ENCODE measurements at places on chromosomes 1 and 21. TPM values are rescaled to one million over a fixed set of nuclear protein-coding genes. Genes with fewer than 3 reads are reported as not detected.

DNA sequence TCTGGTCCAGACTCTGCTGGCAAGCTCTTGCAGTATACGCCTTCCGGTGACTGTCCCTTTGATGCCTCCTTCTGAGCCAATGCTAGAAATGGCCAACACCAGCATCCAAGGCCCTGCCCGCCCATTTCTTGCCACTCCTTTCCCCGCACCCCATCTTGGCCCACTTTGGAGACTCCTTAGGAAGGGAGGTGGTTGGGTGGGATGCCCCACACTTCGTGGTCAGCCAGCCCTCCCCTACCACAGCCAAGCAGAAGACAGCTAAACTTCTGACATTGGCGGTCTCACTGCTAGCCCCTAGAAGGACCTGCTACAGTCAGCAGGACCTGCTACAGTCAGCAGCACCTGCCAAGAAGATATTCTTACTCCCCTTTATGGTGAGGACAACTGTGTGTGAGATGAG is 73.5 kb upstream of the CLDN14 start:
- H3K4me1 ChIP-seq = peaks cover 9% of the 10 kb centered on the region
- no peaks in the 10 kb centered on the region for H3K27me3 ChIP-seq
- no peak overlapping the region for H3K4me3 ChIP-seq
- DNase-seq = peak; percentile 48
- no peak overlapping the region for H3K27ac ChIP-seq
- H3K36me3 ChIP-seq = no peaks in the 10 kb centered on the region

DNA sequence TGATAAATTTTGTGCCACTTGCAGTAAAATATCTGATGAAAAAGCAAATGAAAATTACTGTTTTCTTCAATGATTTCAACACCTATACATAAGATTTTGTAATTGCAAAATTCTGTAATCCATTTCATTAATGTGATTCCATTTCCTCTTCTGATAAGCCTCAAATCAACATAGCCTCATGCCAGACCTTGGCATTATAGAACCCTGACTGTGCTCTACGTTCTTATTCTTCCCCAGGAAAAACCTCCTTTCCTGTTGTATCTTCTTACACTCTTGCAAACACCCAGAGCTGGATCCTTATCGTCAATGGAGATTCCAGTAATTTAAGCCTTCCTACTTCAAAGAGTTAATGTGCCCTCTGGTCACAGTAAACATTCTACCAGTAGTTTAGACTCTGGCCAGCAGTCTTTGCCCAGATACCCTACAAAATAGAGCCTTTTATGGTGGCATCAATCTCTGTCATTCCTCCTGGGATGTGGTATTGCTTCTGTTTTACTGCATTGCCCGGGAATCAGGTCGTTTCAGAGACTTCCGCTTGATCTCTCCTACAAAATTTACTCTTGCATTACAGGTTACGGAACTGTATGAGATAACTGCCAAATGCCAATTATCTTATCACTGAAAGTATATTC is 48.5 kb upstream of the CHRM3 start:
- no peaks in the 10 kb centered on the region for H3K27me3 ChIP-seq
- no peak for DNase-seq
- no peak overlapping the region for H3K27ac ChIP-seq
- no peaks in the 10 kb centered on the region for H3K4me1 ChIP-seq
- no peaks in the 10 kb centered on the region for H3K36me3 ChIP-seq
- no peak overlapping the region for H3K4me3 ChIP-seq

The FGGY gene
- total RNA-seq = 16.0 TPM

DNA sequence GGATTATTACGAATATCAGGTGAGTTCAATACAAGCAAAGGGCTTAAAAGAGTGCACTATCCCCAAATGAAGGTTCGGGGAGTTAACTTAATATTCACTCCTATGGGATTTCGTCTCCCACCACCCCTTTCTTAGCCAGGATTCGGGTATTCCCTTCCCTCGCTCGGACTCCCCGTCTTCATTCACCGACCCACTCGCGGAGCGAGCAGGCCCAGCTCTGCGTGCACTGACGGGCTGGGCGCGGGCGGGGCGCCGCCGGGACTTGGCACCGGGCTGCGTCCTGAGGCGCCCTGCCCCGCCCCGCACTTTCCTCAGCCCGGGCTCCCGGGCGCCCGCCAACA is 7.7 kb upstream of the MPZL1 start:
- H3K4me1 ChIP-seq = peaks cover 11% of the 10 kb centered on the region
- H3K4me3 ChIP-seq = peak overlapping the region; percentile 76
- H3K36me3 ChIP-seq = no peaks in the 10 kb centered on the region
- H3K27ac ChIP-seq = peak overlapping the region; percentile 95

DNA sequence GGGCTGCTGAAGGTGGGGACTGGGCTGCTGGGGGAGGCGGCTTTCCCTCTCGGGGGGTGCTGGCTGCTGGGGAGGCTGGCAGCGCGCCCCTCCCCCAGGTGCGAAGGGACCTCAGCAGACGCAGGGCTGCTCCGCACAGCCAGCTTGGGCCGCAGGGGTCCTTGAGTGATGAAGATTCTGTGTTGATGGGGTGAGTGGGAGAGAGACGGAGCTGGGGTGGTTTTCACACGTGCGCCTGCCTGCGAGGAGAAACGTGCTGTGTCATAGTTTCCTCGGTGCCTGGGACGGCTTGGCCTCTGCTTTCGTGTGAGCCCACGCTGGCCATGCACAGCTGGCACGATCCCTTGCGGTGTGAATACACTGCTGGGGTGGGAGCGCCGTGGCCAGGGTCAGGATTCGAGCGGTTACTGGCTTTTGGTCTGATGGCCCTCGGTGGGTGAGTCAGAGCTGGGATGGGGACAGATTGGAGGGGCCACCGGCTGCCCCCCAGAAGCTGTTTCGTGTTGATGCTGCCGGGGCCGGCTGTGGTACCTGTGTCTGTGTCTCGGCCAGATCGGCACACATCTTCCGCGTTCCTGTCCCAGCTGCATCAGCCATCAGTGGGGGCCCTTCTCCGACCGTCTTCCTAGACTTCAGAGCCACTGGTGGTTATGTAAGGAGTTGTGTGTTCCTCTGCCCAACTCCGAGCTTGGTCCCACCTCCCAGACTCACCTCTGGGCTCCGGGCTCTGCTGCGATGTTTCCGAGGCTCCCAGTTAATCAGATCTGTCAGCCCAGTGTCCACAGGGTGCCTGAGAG is 24.9 kb downstream of the PRKCZ start:
- no peak for DNase-seq
- H3K27ac ChIP-seq = no peak overlapping the region
- H3K4me1 ChIP-seq = no peaks in the 10 kb centered on the region
- H3K4me3 ChIP-seq = no peak overlapping the region

The LORICRIN gene
- total RNA-seq = not detected

DNA sequence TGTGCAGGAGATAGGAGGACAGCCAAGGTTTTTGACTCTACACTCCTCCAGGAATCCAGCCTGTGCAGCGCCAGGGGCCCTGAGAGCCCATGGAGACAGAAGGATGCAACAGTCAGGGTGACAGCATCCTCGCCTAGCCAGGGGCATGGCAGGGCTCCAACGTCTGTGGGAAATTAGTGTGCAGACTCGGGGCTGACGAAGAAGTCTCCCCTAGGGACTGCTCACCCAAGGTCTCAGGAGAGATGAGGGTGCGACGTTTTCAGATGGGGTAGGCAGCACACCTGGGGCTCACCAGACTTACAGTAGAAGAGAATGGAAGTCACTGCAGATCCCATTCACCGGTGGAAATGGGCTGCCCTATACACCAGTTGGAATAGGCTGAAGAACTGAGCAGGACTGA is 241.7 kb downstream of the SETD4 start:
- no peaks in the 10 kb centered on the region for H3K27me3 ChIP-seq
- H3K36me3 ChIP-seq = no peaks in the 10 kb centered on the region
- H3K27ac ChIP-seq = no peak overlapping the region
- DNase-seq = no peak
- no peak overlapping the region for H3K4me3 ChIP-seq
- H3K4me1 ChIP-seq = no peaks in the 10 kb centered on the region

DNA sequence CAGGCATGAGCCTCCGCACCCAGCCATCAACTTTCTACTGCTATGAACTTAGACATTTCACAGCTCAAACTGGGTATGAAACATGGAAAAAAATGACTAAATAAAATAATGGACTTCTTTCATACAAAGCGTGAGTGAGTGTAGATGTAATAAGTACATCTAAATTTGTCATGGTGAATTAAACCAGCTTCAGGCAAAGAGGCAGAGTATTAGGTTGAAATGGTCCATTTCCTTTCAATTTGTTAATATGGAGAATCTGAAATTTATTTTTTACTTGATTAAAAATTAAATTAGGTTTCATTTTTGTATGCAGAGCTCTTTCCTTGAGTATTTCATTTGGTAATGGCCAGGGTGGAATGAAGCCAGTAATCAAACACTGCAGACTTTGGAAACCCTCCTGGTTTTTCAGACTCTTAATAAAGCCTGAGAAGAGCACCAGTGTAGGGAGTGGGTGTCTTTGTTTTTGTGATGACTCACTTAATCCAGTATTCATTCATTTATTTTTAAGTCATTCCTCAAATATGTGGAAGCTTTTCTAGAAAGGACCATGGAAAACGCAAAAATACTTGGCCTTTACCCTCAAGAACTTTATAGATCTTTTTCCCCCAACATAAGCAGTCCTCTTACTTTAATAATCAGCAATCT is 49.2 kb downstream of the ALG14 start:
- no peak for DNase-seq
- no peaks in the 10 kb centered on the region for H3K27me3 ChIP-seq
- H3K36me3 ChIP-seq = peaks cover 9% of the 10 kb centered on the region
- peaks cover 21% of the 10 kb centered on the region for H3K4me1 ChIP-seq
- no peak overlapping the region for H3K4me3 ChIP-seq

DNA sequence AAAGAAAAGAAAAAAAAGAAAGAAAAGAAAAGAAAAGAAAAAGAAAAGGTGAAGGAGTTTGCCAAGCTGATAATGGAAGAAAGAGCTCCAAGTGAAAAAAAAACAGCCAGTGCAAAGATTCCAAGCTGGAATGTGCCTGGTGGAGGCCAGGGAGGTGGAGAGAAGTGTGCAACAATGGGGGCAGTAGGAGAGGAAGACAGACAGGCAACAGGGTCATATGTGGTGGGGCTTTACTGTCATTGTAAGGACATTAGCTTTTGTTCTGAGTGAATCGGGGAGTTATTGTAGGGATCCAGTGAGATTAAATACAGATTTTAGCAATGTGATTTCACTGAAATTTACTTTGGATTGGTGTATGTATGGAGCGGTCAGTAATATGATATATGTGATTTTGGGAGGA is 14.0 kb upstream of the MYSM1 start:
- no peak overlapping the region for H3K27ac ChIP-seq
- H3K4me3 ChIP-seq = no peak overlapping the region
- no peaks in the 10 kb centered on the region for H3K27me3 ChIP-seq
- no peak for DNase-seq
- H3K4me1 ChIP-seq = peaks cover 9% of the 10 kb centered on the region

The C2CD4D gene
- not detected for total RNA-seq

GRCh38 chr1:1437904-1438376 is 2.5 kb downstream of the VWA1 start:
- H3K36me3 ChIP-seq = no peaks in the 10 kb centered on the region
- no peaks in the 10 kb centered on the region for H3K27me3 ChIP-seq
- H3K4me1 ChIP-seq = peaks cover 56% of the 10 kb centered on the region
- DNase-seq = no peak
- H3K27ac ChIP-seq = no peak overlapping the region

GRCh38 chr1:57784356-57784755 is 360.5 kb upstream of the DAB1 start:
- no peaks in the 10 kb centered on the region for H3K4me1 ChIP-seq
- no peaks in the 10 kb centered on the region for H3K36me3 ChIP-seq
- H3K4me3 ChIP-seq = no peak overlapping the region
- no peak overlapping the region for H3K27ac ChIP-seq

GRCh38 chr21:15534450-15534886 is 195.3 kb upstream of the USP25 start:
- no peak overlapping the region for H3K27ac ChIP-seq
- no peaks in the 10 kb centered on the region for H3K27me3 ChIP-seq
- no peaks in the 10 kb centered on the region for H3K36me3 ChIP-seq
- DNase-seq = no peak
- H3K4me3 ChIP-seq = no peak overlapping the region

DNA sequence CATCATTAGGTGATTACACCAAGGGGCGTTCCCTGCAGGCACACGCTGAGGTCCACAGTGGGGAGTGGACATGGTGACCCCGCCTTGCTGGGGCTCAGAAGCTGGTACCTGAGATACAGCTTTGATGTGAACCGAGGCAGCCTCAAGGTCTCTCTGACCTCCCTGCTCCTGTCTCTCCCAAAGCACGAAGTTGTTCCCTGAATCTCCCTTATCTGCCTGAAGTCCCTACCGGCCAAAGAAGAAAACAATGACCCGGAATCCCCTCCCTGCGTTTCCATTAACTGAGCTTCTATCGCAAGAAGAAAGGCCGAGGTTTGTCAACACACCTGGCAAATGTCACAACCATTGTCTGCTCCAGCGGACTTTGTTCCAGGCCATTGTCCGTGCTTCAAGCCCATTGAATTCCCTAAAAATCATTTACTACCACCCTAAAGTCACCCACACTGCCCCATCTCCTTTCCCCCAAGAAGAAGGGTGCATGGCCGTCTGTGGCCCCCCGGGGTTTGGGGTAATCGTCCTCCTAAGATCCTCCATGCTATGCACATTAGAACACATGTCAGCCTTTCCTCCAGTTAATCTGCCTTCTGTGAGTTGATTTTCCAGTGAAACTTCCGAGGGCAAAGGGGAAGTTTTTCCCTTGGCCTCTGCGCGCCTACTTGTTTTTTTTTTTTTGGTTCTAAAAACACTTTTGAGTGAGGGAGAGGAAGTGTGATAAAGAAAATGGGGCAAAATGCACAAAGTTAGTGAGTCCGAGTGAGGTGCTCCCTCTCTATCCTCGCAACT is 48.1 kb upstream of the COL18A1 start:
- no peak for DNase-seq
- no peaks in the 10 kb centered on the region for H3K27me3 ChIP-seq
- H3K4me3 ChIP-seq = no peak overlapping the region
- peak overlapping the region; percentile 83 for H3K27ac ChIP-seq

- H3K4me1 ChIP-seq = no peaks in the 10 kb centered on the region
- no peaks in the 10 kb centered on the region for H3K36me3 ChIP-seq
- H3K27ac ChIP-seq = no peak overlapping the region
- no peak for DNase-seq
- no peaks in the 10 kb centered on the region for H3K27me3 ChIP-seq
Observed at GRCh38 chr21:41071258-41072171, 96.4 kb upstream of the BACE2 start.

DNA sequence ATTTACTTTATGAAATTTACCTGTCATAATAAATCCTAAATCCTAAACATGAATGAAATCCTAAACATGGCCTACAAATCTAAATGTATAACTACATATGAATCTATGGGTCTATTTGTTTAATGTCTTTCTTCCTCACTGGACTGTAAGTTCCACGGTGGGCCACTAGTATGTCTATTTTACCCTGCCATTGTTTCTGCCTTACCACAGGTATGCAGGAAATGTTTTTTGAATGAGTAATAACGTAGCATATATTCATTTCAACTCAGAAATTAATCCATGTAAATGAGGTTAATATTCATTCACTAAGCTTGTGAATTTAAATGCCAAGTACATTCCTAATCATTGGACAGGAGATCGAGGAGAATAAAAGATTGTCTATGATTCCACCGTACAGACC is 35.3 kb downstream of the B3GALNT2 start:
- H3K27me3 ChIP-seq = no peaks in the 10 kb centered on the region
- no peak overlapping the region for H3K4me3 ChIP-seq
- H3K27ac ChIP-seq = no peak overlapping the region
- DNase-seq = no peak
- peaks cover 15% of the 10 kb centered on the region for H3K36me3 ChIP-seq
